MG63 (cell line): ENCODE measurements at places on chromosomes 2 and 18. TPM values are rescaled to one million over a fixed set of nuclear protein-coding genes. Genes with fewer than 3 reads are reported as not detected.

- DNase-seq: no peak
Observed at GRCh38 chr18:10354241-10354811, 100.1 kb upstream of the APCDD1 start.

- no peak for DNase-seq
Observed at GRCh38 chr2:10916953-10917352, 5.2 kb downstream of the KCNF1 start.

- DNase-seq: peak; percentile 47
Observed at GRCh38 chr2:237431372-237431771, 17.4 kb upstream of the COL6A3 start.

DNA sequence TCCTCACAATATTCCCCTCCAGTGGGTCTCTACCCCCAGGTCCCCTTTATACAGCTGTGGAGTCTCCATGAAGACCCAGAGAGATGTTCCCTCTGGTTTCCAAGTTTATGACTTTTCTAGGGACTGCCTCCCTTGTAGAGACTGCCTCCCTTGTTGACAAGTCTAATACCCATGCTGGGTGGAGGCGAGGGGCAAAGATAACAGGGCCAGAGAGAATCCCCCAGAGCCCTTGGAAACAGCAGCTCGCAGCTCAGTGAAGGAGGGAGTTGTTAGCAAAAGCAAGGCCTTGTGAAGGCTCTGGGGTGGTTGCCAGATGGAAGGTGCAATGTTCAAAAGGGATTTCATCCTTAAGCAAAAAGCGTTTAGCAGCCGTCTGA lies 75.0 kb upstream of the GATA6 start:
- no peak for DNase-seq

GRCh38 chr2:240704651-240705050 lies 13.0 kb downstream of the AQP12A start:
- DNase-seq: no peak

DNA sequence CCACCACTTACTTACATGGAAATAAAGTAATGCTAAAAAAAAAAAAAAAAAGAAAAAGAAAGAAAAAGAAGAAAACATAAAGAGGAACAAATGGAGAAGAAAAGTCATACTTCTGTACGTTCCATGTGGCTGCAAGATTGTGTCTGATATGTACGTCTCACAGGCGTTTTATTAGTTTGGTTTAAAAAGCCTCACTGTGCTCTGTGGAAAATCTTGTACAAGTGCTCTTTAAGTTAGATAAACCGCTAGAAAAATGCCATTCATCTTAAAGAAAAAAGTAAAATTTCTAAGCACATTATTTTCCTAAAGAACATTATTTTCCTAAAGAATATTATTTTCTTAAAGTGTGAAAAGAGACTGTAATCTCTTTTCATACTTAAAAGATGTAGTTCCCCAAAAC lies 165.1 kb downstream of the ZNF521 start:
- DNase-seq: no peak

DNA sequence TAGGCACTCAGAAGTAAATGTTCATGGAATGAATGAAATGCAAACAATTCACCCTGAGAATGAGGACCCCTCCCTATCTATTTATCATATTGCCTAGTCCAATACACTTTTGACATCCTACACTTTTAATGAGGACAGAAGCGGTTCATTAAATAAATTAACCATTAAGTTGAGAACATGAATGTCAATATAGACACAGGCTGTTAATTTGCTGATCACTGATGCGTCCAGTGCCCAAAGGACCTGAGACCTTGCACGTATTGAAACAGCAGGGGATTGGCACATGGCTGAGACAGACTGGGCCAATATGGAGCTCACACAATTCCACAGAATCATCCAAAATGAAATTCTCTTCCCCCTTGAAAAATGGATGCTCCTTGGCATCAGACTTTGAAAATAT lies 430.0 kb downstream of the SLC4A3 start:
- DNase-seq: no peak

- no peak for DNase-seq
Observed at GRCh38 chr2:54617409-54617808, 106.1 kb upstream of the EML6 start.

GRCh38 chr2:163692081-163692480 lies 43.7 kb downstream of the FIGN start:
- DNase-seq: no peak

GRCh38 chr2:167122389-167122788 lies 234.1 kb downstream of the XIRP2 start:
- DNase-seq: no peak

- DNase-seq: no peak
Observed at GRCh38 chr2:68863996-68864395, 7.2 kb downstream of the BMP10 start.

The TGIF1 gene
- 28.2 and 43.2 TPM in 2 replicates for total RNA-seq

The CDH19 gene
- total RNA-seq: not detected in 2 replicates

The DRC1 gene
- not detected in 2 replicates for total RNA-seq

The PCBP1 gene
- 92.9 and 104 TPM in 2 replicates for total RNA-seq

The FOXI3 gene
- not detected in 2 replicates for total RNA-seq

The FBXO15 gene
- total RNA-seq: 1.1 TPM in 1 of 2 replicates, not detected in the other

The ORC2 gene
- 15.6 and 29.0 TPM in 2 replicates for total RNA-seq

The DSG2 gene
- total RNA-seq: 8.8 and 12.7 TPM in 2 replicates

The NCK2 gene
- total RNA-seq: 7.3 and 23.4 TPM in 2 replicates
